Glutamatergic neuron (in vitro differentiated cells): ENCODE measurements at places on chromosomes 7 and 10.

- no peak overlapping the region for H3K4me3 ChIP-seq
- no peaks in the 10 kb centered on the region for H3K27me3 ChIP-seq
- H3K27ac ChIP-seq, result no peak overlapping the region
- H3K4me1 ChIP-seq, result peaks cover 9% of the 10 kb centered on the region
These were observed 175.1 kb downstream of the SEPTIN7 start for GRCh38 chr7:35975851-35976454.

DNA sequence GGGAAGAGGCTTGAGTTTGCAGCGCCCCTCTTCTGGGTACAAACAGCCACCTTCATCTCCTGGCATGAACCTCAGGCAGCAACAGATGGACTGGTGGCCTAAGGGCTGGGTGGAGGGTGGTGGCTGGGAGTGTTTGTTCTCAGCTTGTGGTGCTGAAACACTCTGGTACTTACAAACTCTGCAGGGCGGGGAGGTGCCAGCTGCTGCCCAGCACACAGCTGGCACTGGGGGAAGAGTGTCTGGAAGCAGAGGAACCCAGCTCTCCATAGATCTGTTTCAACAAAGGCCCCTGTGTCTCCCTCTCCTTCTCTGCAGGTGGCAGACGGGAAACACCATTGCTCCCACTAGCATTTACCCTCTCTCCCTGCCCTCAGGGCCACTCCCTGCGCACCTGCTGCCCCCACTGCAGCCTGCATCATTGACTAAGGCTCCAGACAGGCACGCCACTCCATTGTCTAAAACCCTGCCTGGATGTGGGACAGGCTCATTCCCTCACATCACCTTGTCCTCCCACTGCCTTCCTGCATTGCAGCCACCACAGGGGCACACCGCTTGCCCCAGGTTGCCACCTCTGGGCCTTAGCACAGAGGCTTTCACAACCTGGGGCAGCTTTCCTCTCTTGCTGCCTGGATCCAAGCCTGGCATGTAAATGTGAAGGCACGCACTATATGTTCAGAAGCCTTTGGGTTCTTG is 6.5 kb downstream of the ARHGAP22 start:
- no peak overlapping the region for H3K4me3 ChIP-seq
- H3K36me3 ChIP-seq, result no peaks in the 10 kb centered on the region
- peaks cover 45% of the 10 kb centered on the region for H3K4me1 ChIP-seq
- peaks cover 3% of the 10 kb centered on the region for H3K27me3 ChIP-seq
- no peak for DNase-seq

GRCh38 chr7:14899030-14899429 is 3.5 kb downstream of the DGKB start:
- no peaks in the 10 kb centered on the region for H3K27me3 ChIP-seq
- no peak overlapping the region for H3K27ac ChIP-seq
- peaks cover 21% of the 10 kb centered on the region for H3K4me1 ChIP-seq
- DNase-seq, result no peak

GRCh38 chr7:98626460-98627412 is 9.7 kb downstream of the NPTX2 start:
- no peaks in the 10 kb centered on the region for H3K36me3 ChIP-seq
- no peak for DNase-seq

- peaks cover 16% of the 10 kb centered on the region for H3K36me3 ChIP-seq
- no peak overlapping the region for H3K4me3 ChIP-seq
- no peaks in the 10 kb centered on the region for H3K27me3 ChIP-seq
- DNase-seq, result no peak
These were observed 25.4 kb upstream of the INPP5F start for GRCh38 chr10:119700321-119700954.

DNA sequence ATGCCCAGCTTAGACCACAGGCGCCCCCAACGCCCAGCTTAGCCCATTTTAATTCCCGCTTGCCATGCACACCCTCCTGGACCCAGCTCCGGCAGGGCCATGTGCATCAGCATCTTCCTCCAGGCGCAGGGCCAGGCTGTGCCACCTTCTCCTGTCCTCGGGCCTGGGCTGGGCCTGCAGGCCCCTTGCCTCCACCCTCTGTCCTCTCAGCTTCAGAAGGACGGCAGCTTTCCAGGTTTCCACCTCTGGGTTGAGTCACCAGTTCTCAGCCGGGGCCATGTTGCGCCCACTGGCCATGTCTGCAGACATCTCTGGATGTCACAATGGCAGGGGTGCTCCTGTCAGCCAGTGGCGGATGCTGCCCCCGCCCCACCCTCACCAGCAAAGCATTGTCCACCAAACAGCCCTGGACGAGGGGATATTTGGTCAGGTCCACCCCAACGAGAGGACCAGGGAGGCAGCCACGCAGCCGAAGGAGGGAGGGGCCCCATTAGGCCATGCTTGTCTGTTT is 59.1 kb upstream of the NKX6-2 start:
- peaks cover 4% of the 10 kb centered on the region for H3K4me1 ChIP-seq
- peaks cover 10% of the 10 kb centered on the region for H3K36me3 ChIP-seq
- no peak overlapping the region for H3K4me3 ChIP-seq
- H3K27ac ChIP-seq, result no peak overlapping the region
- no peaks in the 10 kb centered on the region for H3K27me3 ChIP-seq
- DNase-seq, result no peak

DNA sequence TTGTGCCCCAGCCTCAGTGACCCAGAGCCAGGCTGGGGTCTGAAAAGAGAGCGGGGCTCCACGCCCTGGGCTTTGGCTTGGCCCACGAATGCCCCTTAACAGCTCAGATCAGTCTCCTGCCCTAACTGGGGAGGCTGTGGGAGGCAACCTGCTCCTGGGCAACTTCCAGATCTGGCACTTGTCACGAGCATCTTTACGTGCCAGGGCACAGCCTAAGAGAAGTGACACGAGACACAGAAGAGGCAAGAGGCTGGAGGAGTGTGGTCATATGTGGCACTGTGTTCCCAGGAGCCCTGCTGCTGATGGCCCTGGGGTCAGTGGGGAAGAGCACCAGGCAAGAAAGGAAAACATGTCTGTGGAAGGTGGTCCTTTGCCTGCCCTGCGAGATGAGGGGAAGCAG is 97.8 kb upstream of the BTBD16 start:
- H3K4me1 ChIP-seq, result peaks cover 82% of the 10 kb centered on the region
- peak overlapping the region; percentile 81 for H3K27ac ChIP-seq
- H3K4me3 ChIP-seq, result peak overlapping the region; percentile 55
- H3K36me3 ChIP-seq, result no peaks in the 10 kb centered on the region

DNA sequence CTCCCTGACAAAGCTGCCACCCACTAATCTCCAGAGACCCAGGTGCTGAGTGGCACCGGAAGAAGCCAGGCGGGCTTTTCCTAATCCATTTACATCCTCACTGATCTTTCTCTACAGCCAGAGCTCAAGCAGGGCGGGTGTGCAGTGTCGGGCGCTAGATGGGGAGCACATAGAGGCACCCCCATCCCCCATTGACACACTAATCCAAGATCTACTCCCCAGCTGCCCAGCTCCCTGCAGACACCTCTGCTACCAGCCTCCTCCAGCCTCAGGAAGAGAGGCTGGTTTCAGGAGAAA is 22.2 kb downstream of the FRMPD2 start:
- no peaks in the 10 kb centered on the region for H3K36me3 ChIP-seq
- H3K27ac ChIP-seq, result no peak overlapping the region
- no peak for DNase-seq
- no peaks in the 10 kb centered on the region for H3K27me3 ChIP-seq

DNA sequence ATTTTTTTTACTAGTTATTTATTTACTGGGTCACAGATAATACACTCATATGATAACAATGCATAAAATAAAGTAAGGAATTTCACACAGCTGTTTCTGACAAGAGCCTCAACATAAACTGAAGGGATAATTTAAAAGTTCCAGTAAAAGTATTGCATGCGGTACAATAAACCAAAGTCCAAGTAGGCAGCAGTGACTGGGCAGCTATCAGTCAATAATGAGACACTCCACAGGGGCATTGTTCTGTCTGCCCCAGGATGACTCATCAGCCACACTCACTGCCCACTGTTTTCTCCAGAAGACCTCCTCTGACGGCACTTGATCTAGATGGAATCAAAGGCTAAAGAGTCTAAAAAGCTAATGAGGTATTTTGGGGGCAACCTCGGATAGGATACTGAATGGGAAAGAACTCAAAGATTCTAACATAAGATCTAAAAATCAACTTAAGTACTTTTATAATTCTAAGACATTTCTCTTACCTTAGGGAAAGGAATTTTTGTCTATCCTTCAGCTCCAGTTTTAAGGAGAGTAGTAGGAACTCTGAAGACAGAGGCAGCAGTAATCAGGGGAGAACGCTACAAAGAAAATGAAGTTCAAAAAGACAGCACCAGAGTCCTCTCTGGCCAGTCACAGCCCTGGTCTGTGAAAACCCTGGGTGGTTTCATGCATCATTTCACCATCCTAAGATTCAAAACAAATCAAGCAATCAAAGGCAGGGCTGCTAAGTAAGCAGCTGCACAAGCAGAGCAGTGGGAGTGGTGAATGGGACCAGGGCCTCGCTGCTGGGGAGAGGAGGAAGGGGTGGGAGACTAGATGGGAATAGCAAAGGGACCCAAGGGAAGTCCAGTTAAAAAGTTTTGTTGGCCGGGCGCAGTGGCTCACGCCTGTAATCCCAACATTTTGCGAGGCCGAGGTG is 175.1 kb downstream of the AVL9 start:
- peaks cover 4% of the 10 kb centered on the region for H3K4me1 ChIP-seq
- H3K27me3 ChIP-seq, result no peaks in the 10 kb centered on the region
- no peak for DNase-seq
- no peak overlapping the region for H3K4me3 ChIP-seq

DNA sequence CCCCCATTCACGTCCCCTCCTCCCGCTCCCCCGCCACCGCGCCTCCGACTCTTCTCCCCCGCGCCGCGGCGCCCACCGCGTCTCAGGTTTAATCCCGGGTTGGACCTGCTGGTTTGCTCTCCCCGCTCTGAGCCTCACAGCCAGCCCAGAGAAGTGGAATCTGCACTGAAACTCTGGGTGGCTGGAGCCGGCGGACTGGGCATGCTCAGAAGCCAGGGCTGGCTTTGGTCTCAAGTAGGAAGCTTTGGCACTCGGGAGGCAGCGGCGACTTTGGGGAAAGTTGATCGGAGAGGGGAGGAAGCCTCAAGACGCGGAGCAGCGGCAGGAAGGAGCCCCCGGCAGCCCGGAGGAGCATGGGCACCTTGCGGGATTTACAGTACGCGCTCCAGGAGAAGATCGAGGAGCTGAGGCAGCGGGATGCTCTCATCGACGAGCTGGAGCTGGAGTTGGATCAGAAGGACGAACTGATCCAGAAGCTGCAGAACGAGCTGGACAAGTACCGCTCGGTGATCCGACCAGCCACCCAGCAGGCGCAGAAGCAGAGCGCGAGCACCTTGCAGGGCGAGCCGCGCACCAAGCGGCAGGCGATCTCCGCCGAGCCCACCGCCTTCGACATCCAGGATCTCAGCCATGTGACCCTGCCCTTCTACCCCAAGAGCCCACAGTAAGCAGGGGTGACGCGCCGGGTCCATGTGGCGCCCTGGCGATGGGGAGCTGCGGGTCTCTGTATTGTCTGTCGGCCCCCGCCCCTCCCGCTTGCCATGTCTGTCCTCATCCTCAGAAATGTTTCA is at the start of gene PRKG1:
Gene PRKG1 (plus strand): TSS at position 250 of the 791 bp plus-strand sequence.
- peak; percentile 77 for DNase-seq
- H3K4me3 ChIP-seq, result peak within 1 kb of the TSS; percentile 98
- peaks cover 4% of the 10 kb centered on the region for H3K27me3 ChIP-seq
- no peaks in the 10 kb centered on the region for H3K36me3 ChIP-seq
- H3K27ac ChIP-seq, result no peak within 1 kb of the TSS

- H3K27ac ChIP-seq, result no peak overlapping the region
- no peaks in the 10 kb centered on the region for H3K36me3 ChIP-seq
- no peak overlapping the region for H3K4me3 ChIP-seq
- peaks cover 24% of the 10 kb centered on the region for H3K27me3 ChIP-seq
- H3K4me1 ChIP-seq, result peaks cover 20% of the 10 kb centered on the region
These were observed 1.8 kb downstream of the NEURL1 start for GRCh38 chr10:103495321-103495720.

GRCh38 chr7:70005891-70006260 is 407.6 kb downstream of the AUTS2 start:
- DNase-seq, result no peak
- H3K27me3 ChIP-seq, result peaks cover 7% of the 10 kb centered on the region
- H3K27ac ChIP-seq, result peak overlapping the region; percentile 90
- peak overlapping the region; percentile 53 for H3K4me3 ChIP-seq
- H3K36me3 ChIP-seq, result no peaks in the 10 kb centered on the region

DNA sequence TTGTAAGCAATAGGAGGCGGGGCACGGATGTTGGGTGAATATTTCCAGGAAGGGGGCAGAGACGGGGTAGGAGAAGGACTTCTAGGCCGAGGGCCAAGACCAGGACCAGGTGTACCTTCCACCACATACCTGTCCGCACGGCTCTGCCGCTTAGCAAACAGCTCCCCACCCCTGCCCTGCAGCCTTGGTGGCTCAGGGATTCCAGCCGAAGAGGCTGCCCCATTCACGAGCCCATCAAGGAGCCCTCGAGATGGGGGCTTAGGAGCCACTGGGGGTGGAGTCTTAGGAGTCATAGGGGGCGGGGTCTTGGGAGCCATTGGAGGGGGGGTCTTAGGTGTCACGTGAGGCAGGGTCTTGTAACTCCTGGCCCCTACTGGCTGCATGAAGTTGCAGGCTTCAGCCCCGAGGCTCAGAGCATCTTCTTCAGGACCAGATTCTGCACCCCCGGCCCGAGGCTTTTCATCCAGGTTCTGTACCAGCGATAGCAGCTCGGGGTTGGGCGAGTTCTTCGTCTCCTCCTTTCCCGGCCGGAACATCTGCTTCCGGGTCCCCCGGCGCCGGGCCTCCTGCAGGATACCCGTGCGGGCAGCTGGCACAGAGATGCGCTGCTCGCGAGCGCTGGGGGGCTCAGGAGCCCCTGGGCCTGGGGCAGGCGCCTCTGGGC is 6.1 kb upstream of the MYOZ1 start:
- peak overlapping the region; percentile 84 for H3K4me3 ChIP-seq
- H3K27ac ChIP-seq, result peak overlapping the region; percentile 82
- H3K36me3 ChIP-seq, result no peaks in the 10 kb centered on the region
- peaks cover 5% of the 10 kb centered on the region for H3K27me3 ChIP-seq
- peak; percentile 63 for DNase-seq

GRCh38 chr7:118452128-118452527 is 227.6 kb downstream of the ANKRD7 start:
- no peak overlapping the region for H3K27ac ChIP-seq
- no peaks in the 10 kb centered on the region for H3K27me3 ChIP-seq
- H3K36me3 ChIP-seq, result no peaks in the 10 kb centered on the region
- no peaks in the 10 kb centered on the region for H3K4me1 ChIP-seq
- DNase-seq, result no peak

DNA sequence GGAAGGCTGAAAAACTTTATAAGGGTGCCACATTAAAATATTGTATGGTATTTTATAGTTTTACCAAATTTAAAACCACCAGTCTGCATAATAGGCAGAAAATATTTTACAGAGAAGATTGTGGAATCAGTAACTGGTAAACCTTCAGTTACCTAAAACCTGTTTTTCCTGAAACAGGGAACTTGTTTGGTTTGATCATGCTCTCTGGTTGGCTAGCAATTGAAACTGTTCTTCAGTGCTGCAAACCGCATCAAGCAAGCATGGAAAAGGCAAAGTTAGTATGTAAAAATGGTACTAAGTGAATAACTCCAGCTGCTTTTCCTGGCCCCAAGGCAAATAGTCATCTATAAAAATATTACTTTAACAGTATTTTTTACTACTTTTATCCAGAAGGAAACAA is 316.9 kb upstream of the LRRN3 start:
- peaks cover 2% of the 10 kb centered on the region for H3K27me3 ChIP-seq
- no peak overlapping the region for H3K27ac ChIP-seq
- no peaks in the 10 kb centered on the region for H3K36me3 ChIP-seq
- peaks cover under 1% of the 10 kb centered on the region for H3K4me1 ChIP-seq
- DNase-seq, result no peak

GRCh38 chr7:28484606-28484935 is 72.3 kb downstream of the CREB5 start:
- peaks cover 15% of the 10 kb centered on the region for H3K4me1 ChIP-seq
- H3K4me3 ChIP-seq, result no peak overlapping the region
- no peaks in the 10 kb centered on the region for H3K27me3 ChIP-seq
- H3K36me3 ChIP-seq, result peaks cover 4% of the 10 kb centered on the region
- no peak overlapping the region for H3K27ac ChIP-seq
- no peak for DNase-seq
